ENCODE measurements at places on chromosomes 7 and 10. TPM values are rescaled to one million over a fixed set of nuclear protein-coding genes. Genes with fewer than 3 reads are reported as not detected.

Gene SPRN
- 0.32 TPM for polyA plus RNA-seq

Gene TMEM225B
- polyA plus RNA-seq = 0.44 TPM

Gene CPN1
- not detected for polyA plus RNA-seq

Gene BMS1
- polyA plus RNA-seq = 15.0 TPM

Gene VWC2
- not detected for polyA plus RNA-seq

Gene TAC1
- not detected for polyA plus RNA-seq

DNA sequence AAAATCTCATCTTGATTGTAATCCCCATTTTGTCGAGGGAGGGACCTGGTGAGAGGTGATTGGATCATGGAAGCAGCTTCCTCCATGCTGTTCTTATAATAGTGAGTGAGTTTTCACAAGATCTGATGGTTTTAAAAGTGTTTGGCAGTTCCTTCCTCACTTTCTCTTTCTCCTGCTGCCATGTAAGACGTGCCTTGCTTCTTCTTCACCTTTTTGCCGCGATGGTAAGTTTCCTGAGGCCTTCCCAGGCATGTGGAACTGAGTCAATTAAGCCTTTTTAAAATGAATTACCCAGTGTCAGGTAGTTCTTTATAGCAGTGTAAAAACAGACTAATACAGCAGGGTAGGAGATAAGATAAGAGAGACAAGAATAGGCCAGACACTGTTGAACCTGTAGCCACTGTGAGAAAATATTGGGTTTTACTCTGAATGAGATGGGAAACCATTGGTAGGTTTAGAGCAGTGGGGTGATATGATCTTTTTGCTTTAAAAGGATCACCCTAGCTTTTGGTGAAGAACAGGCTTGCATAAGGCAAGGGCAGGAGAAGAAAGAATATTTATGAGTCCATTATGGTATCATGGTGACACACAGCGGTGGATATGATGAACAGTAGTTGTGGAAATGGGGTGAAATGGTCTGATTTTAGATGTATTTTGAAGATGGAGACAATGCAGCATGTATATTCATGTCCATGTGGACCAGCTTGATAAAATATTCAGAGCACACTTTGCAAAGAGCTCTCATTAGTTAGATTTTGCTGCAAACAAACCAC is 11.5 kb downstream of the OR6B1 start:
- DNase-seq = peak; percentile 77

GRCh38 chr7:29609162-29610037 is 45.8 kb downstream of the PRR15 start:
- DNase-seq = peak; percentile 83

GRCh38 chr7:132666774-132667172 is 90.5 kb upstream of the PLXNA4 start:
- DNase-seq = peak; percentile 31

DNA sequence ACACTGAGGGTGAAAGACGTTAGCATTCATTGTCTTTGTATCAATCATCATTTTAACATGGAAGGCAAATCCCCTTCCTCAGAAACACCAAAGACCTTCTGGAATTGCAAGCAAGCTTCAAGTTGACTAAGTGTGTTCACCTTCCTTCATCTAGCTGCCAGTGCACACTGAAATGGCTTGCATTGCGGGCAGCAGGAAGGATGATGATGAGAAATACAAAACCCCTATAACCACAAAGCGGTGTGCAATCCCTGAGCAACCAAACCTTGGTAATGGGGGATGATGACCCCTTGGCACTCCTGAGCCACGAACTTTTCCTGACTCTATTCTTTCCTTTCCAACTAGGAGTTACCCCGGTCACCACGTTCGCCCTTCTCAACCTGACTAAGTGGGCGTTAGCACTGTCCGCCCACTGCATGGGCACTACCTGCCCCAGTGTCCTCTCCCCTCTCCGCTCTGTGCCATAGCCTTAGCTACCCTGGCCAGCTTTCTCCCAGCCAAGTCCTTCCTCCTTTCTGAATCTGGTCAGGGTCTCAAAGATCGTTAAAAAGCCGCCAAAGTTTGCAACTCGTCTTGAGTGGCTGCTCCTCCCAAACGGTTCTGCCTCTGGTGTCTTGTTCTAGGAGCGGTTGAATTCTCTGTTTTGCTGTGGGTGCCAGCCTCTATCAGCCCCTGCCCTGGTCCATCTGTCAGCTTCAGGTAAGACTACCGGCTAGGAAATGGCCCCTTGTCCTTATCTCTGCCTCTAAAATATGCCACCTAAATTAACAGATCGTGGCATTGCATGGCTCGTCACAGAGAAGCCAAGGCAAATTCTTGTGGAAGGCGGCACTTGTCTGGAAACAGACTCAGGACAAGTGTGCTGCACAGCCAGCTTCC is 586 bp upstream of the AOC1 start:
- no peak for DNase-seq

DNA sequence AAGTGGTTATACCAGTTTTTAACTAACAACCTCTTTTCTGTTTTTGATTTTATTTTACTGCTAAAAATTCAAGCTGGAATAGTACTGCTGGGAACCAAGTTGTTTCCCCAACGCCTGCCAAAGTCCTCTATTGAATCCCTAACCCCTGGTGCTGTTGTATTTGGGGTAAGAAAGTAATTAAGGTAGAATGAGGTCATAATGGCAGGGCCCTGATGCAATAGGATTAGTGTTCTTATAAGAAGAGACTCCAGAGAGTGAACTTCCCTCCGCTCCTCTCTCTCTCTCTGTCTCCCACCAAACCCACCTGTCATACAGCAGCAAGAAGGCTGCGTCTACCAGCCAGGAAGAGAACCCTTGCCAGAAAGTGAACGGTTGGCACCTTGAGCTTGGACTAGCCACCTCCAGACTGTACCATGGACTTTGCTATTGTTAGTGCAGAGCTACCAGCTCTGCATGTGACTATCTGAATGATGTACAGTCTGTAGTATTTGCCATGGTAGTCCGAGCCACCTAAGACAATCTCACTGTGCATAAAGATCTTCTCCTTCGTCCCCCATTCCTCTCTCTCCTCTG is 86.5 kb upstream of the KLF6 start:
- no peak for DNase-seq

GRCh38 chr10:124301736-124302135 is 117.0 kb downstream of the OAT start:
- peak; percentile 10 for DNase-seq

DNA sequence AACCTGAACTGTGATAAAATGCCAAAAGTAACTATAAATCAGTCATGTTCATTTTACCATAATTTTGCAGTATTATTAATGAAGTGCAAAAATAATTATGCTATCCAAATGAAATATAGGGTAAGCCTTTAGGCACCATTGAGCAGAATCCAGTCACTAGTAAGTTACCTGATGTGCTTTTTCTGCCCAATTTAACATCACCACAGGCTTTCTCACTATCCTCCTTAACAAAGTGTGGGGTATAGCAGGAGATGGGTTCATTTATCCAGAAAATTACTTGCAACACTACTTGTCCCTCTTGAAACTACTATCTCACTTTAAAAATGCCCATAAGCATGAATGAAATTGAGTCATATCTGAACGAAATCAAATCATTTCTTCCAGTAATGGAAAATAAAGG is 211.0 kb downstream of the SEMA3A start:
- DNase-seq = no peak

DNA sequence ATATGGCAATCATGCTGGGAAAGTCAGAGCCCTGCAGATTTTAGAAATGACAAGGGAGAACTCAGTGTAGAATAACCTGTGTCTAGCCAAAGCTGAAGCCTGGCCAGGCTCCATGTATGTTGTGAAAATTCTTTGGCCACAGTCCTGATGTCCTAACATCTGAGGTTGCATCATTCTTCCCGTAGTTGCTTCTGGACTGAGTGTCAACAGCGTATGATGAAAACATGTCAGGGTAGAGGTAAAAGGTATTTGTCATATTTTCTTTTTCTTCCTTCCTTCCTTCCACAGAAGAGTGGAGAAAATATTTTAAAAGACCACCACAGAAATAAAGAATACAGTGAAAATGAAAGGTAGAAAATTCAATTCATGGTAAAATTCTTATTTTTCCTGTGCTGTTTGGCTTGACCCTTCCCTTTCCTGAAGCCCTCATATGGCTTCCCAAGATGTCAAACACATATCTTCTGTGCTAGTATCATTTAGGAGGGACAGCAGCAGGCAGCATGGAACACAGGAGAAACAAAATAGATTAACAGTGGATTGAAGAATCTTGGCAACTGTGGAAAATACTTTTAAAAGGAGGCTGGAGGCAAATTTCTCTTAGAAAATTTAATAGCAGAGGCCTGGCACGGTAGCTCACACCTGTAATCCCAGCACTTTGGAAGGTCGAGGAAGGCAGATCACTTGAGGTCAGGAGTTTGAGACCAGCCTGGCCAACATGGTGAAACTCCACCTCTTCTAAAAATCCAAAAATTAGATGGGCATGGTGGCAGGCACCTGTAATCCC is 18.9 kb upstream of the NRBF2 start:
- DNase-seq = peak; percentile 94

- peak; percentile 87 for DNase-seq
These were observed 150.8 kb upstream of the NPS start for GRCh38 chr10:127398140-127398970.

- DNase-seq = no peak
These were observed 15.5 kb upstream of the STEAP4 start for GRCh38 chr7:88322151-88322550.

DNA sequence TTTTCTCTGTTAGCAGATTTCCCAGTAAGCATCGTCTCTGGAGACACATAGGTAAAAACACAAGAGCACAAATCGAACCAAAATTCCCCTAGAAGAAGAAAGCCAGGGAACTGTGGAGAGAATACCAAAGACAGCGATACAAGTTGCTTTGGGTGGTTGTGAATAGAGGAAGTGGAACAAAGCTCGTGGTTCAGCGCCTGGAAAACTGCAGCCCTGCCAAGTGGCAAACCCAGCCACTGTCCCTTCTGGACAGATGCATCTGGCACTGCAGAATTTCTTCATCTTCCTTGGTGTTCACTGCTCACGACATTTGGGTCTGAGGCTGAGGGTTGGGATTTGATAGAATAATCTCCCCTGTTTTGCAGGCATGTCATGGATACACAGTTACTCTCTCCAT is 733.8 kb downstream of the PARD3 start:
- no peak for DNase-seq

DNA sequence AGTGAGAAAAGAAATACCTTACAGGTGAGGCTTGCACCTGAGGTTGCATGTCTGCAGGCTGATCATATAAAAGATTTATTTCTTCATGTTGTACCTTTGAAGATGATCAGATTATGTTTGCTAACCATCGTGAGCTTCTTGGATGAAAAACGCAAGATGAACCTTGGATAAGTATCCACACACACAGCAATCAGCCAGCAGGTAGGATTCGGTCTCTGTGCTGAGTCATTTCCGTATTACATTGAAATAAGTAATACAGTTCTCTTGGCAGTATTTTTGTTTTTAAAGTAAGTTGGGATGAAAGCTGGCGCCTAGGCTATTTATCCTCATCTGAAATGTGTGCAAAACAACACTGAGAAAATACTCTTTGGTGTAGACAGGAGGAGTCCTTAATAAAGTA is 109.0 kb upstream of the PRKCQ start:
- DNase-seq = no peak

GRCh38 chr7:1673581-1674118 is 3.6 kb downstream of the ELFN1 start:
- no peak for DNase-seq

DNA sequence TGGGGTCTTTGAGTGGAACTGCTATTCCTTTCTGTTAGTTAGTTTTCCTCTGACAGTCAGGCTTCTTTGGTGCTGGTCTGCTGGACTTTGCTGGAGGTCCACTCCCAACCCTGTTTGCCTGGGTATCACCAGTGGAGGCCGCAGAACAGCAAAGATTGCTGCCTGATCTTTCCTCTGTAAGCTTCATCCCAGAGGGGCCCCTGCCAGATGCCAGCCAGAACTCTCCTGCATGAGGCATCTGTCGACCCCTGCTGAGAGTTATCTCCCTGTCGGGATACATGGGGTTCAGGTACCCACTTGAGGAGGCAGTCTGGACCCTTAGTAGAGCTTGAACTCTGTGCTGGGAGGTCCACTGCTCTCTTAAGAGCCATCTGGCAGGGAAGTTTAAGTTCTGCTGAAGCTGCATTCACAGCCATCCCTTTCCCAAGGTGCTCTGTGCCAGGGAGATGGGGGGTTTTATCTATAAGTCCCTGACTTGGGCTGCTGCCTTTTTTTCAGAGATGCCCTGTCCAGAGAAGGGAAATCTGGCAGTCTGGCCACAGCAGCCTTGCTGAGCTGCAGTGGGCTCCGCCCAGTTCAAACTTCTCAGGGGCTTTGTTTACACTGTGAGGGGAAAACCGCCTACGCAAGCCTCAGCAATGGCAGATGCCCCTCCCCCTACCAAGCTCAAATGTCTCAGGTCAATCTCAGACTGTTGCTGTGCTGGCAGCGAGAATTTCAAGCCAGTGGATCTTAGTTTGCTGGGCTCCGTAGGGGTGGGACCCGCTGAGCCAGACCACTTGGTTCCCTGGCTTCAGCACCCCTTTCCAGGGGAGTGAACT is 89.7 kb upstream of the CDK6 start:
- DNase-seq = no peak

- DNase-seq = no peak
These were observed 37.2 kb downstream of the CLRN3 start for GRCh38 chr10:127855591-127855881.

- DNase-seq = no peak
These were observed 229.8 kb upstream of the LRRN3 start for GRCh38 chr7:110861163-110861562.

DNA sequence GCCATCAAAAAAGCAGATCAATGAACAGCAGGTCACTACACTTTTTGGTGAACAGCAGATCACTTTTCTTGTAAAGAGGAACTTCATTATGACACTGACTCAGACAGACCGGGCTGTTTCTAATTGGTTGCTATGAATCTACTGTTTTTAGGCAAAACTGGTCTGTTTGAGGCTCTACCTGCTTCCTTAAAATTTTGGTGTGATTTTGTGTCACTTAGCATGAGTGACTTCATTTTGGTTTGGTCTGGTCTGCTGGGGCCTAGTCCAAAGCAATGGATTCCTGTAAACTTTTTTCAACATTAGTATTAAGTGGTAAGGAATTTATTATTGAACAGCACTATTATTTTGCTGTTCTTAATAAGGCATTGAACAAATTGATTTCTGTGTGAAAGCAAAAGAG is 41.8 kb upstream of the C10orf71 start:
- no peak for DNase-seq

DNA sequence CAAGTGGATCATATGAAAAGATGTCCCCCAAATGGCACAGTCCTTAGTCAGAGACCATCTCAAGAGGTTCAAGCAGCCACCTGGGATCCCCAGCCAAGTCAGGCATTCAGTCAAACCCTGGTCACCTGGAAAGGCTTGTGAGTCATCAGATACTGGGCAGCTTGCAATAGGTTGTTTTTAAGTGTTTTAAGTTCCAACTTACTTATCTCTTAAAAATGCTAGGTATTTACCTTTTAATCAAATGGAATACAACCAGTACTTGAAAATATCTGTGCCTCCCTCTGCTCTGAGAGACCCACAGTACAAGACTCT is 262.2 kb downstream of the WDR11 start:
- DNase-seq = no peak
